ENCODE measurements at places on chromosomes 6 and 20.

DNA sequence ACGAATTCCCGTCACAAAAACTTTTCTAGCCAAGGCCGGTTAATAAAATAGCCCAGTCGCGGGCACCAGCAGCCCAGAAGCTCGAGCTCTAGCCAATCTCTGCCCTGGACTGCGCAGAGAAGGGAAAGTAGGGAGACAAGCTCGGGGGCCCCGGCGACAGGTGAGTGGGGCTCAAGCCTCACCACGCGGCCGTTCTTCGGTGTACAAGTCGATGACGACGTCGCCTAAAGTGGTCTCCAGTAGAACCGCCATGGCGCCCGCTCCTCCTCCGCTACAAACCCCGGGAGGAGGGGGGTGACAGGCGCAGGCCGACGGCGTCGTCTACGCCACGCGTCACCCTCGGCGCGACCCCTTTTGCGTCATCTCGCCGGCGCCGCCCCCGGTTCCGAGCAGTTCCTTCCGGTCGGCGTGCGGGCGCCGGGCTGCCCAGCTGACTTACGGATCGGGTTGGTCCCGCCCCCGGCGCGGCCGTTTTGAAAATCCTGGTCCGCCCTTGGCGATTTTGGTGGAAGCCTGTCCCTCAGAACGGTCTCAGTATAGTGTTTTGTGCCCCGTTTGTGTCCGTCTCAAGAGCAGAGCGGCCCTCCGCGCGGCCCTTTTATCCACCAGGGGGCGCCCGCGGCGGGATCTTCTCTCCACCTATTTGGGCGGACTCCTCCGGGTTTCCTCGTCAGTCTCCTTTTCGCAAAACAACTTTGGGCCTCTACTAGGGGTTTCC, at the start of gene PPIL4:
Gene PPIL4, minus strand, starts transcription at position 290 of the 718 bp plus-strand sequence. Its CDS starts 38 bp downstream, at position 252.
- DNase-seq: peak; percentile 94

- DNase-seq: no peak
Observed at GRCh38 chr20:35302421-35303335, 10.5 kb upstream of the FAM83C start.

GRCh38 chr20:3876000-3876399, 13.2 kb upstream of the PANK2 start:
- no peak for DNase-seq

DNA sequence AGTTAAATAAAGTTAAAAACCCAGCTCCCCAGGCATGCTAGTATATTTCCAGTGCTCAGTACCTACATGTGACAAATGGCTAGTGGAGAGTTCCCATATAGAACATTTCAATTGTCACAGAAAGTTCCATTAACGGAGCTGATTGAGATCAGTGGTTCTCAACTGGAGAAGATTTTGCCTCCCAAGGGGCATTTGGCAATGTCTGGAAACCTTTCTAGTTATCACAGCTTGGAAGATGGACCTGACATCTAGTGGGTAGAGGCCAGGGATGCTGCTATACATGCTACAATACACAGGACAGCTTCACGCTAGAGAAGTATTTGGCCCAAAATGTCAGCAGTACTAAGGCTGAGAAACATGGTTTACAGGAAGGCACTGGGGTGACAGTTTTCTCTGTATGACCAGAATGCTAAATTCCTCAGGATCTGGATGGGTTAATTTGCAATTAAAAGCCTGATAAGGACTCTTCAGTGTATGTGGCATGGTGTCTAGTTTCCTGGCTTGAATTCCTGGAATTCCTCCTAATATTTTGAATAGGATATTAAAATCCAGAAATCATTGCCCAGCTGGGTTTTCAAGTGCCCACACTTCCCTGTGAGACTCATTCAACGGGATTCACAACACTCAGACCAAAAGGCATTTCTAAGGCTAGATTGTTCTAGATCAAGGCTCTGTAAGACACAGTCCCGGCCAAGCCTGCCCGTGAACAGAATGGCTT, 84.7 kb upstream of the SALL4 start:
- no peak for DNase-seq

DNA sequence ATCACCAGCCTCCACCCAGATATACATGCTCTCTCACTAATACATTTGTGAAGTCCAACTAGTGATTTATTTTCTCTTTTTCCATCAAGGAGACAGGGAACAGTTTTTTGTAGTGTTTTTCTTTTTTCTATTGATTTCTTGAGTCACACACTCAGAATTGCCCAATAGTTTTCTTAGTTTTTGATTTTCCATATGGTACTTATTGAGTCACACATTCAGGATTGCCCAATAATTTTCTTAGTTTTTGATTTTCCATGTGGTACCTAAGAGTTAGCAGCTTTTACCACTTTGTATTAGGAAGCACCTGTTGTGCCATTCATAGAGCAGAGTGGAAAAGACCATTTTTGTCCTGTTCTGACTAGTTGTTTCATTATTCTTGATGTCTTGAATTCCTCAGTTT, 1268.8 kb downstream of the EPHA7 start:
- no peak for DNase-seq

DNA sequence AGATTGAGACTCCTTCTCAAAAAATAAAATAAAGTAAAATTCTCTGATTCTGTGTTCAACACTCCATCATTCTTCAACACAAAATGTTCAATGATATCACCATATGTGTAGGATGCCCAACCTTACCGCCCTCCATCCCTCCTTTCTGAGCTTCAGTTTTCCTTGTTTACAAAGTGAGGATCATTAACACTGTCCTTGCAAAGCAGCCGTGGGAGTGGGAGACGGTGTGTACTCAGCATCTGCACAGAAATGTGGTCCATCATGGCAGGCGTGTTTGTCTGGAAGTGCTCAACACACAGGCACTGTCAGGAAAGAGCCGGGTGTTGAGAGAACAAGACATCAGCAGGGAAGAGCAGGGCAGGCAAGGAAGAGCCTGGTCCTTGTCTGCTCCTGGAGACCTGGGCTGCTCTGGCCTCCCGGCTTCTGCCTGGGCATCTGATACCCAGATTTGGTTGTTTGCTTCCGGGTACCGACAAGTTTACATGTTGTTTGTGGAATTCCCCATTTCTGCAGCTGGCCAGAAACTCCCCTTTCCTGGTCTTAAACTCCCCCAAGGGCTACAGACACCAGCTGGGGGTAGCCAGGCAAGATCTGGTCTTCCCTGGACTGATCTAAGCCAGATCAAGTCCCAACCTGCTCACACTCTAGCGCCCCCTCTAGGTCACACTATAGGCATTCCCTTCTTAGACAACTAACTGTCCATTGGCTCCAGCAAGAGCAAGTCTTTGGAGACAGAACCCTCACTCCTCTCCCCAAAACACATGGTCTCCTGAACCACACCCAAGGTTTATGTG, 26.7 kb upstream of the TTPAL start:
- no peak for DNase-seq

GRCh38 chr6:6683969-6684833, 95.7 kb downstream of the LY86 start:
- DNase-seq: no peak

- no peak for DNase-seq
Observed at GRCh38 chr6:18328540-18328939, 58.6 kb upstream of the RNF144B start.

DNA sequence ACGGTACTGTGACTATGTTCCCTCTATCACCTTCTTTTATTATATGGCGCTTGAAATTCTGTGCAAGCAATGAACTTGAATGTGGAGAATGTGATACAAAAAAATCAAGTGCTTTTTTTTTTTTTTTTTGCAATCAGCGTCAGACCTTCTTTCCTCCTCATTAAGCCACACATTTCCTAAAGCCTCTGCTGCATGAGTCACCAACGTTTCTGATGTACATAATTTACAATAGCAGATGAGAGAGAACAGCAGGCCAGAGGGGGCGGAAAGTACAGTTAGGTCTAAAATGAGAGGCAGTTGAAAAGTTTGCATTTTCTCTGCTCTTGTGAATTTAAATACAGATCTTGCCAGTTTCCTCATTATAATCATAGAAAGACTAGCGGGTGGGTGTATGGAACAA, 114.6 kb upstream of the RIPOR2 start:
- DNase-seq: peak; percentile 42

GRCh38 chr20:59385480-59385879, 85.1 kb downstream of the EDN3 start:
- DNase-seq: no peak

GRCh38 chr6:44594481-44594880, 207.0 kb downstream of the CDC5L start:
- no peak for DNase-seq

DNA sequence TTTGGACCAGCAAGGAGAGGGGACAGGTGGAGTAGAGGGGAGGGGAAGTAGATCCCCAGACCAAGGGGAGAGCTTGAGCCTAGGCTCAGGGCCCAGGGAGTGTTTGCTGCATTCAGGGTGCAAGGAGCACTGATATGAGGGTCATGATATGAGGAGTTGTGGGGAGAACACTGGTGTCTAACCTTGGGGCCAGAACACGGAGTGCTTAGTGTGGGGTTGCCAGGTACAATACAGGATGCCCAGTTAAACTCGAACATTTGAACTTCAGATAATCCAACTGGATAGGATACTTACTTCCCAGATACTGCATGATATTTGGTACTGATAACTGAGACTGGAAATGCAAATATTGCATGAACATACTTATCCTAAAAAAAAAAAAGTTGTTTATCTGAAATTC, 2.4 kb downstream of the SLC22A1 start:
- no peak for DNase-seq

GRCh38 chr6:21871831-21872230, 278.3 kb downstream of the SOX4 start:
- DNase-seq: no peak

GRCh38 chr20:59364611-59365010, 64.2 kb downstream of the EDN3 start:
- no peak for DNase-seq

GRCh38 chr6:92559003-92559402, 860.4 kb downstream of the EPHA7 start:
- no peak for DNase-seq

GRCh38 chr20:37365760-37366638, 20.1 kb downstream of the SRC start:
- no peak for DNase-seq

- DNase-seq: no peak
Observed at GRCh38 chr20:21182832-21183563, 57.1 kb downstream of the KIZ start.

DNA sequence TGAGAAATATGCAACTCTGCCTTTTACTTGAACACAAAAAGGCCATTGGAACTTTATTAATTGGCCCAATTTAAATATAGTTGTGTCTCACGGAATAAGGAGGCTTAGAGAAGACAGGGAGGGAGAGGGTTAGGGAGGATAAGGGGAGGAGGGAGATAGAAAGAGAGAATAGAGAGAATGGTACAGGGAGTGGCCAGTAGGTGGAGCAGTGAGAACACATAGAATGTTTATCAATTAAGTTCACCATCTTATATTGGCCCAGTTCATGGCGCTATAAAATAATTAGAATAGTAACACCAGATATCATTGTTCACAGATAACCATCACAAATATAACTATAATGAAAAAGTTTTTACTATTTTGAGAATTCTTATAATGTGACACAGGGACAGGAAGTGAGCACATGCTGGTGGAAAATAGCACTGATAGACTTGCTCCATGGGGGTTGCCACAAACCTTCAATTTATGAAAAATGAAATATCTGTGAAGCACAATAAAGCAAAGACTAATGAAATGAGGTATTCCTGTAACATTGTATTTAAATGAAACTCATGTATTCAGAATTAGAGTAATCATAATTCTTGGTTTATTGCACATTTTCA, 374.1 kb upstream of the MANEA start:
- DNase-seq: no peak

- DNase-seq: no peak
Observed at GRCh38 chr6:71317441-71317840, 28.8 kb downstream of the OGFRL1 start.

DNA sequence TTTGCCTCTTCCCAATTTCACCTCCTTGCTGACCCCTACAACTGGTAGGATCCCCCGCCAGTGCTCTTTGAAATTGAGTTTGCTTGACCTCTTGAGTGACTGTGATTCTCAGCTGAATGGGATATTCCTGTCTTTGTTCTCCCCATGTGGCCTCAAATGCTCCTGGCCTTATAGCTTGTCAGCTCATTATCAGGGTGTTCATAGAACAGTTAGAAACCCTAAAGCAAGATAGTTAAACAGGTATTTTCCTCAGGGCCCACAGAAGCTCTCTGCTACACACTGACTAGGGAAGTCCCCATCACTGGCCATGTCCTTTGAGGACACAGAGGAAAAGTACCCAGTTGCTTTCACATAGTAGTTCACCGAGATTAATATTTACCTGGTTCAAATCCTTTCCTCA, 211.5 kb upstream of the DTNBP1 start:
- no peak for DNase-seq

DNA sequence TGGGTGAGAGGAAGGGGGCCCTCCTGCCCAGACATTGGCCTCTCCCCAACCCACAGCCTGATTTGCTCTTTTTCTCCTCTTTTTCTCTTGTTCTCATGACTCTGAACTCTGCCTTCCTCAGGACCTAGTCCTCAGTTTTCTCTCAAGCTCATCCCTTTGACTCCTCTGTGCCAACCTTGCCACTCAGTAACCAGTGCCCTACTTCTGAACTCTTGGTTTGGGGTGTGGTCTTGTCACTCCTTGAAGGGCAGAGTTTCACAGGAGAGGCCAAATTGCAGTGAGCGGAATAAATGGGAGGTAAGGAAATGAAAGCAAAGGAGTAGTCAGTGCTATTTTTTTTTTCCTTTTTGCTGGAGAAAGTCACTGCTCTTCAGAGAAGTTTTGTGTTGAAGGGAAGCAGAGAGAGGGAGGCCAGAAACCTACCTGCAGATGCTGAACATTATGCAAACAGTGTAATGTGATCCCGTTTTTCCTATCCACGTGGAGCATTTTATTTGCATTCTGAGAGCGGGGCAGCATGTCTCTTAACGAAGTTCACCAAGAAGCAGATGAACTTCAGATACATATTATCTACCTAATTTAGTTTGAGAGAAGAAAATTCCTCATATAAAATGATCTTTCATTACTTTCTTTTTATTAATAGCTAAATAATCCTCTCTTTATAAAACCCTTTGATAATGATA, 26.9 kb downstream of the CFAP61 start:
- DNase-seq: no peak

DNA sequence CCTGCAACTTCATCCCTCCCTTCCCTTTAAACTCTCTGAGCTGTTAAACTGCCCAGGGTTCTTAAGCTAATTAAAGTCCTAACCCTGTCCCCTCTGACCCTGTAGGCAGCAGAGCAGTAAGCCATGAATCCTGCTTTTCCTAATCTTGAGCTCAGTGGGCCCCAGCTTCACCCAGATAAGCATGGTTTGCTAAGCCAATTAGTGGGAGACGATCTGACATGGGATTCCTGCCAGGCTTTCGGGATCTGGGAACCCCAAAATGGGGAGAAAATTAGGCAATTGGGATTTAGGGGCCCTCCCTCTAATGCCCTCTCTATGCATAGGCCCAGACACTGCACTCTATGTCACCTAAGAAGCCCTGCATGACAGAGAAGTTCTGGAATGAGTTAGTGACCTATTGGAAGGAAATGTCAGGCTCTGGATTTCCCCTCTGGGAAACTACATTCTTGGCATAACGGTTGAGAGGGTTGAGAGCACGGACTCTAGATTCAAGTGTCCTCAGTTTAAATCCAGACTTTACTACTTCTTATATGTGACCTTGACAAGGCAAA, 4.6 kb downstream of the XKR7 start:
- DNase-seq: no peak

Data from stimulated activated CD4-positive, alpha-beta T cell treated with anti-CD3 and anti-CD28 coated beads, Interleukin-4, amount 100 ng/mL, for 4 hours (primary cell).